ENCODE measurements at places on chromosomes 2 and 18.

DNA sequence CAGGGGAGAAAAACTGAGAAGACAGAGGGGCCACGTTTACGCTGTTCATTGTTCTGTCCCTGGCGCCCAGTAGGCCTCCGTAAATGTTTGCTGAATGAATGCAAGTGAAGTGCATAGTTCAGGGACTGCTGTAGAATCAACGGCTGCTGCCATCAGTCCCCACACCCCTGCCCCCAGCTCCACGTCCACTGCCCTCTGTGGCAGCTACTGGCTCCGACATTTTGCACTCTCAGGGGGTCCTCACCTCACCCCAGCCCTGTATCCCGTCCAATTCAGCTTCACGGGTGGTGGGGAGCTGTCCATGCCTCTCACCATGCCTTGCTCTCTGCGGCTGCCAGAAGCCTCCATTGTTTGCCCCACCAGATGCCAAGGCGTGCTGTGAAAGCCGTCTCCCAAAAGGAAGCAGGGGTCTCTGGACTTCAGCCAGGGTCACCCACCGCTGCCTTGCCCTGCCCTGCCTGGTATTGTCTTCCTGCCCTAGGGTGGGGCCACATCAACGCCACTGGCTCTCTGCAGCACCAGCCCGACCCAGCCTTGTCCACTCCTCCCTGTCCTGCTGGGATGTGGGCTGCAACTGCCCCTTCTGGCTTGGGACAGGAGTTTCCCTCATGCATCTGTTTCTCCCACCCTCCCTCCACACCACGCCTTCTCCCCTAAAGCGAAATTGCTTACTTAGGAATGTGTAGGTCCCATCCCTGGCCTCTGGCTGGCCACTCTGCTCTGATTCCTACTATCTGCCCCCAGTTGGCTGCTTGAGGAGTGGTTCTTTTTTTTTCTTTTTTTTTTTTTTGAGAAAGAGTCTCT lies 86.0 kb downstream of the RHOB start:
- no peak for DNase-seq

GRCh38 chr2:43924463-43924862 lies 71.3 kb downstream of the LRPPRC start:
- no peak for DNase-seq

DNA sequence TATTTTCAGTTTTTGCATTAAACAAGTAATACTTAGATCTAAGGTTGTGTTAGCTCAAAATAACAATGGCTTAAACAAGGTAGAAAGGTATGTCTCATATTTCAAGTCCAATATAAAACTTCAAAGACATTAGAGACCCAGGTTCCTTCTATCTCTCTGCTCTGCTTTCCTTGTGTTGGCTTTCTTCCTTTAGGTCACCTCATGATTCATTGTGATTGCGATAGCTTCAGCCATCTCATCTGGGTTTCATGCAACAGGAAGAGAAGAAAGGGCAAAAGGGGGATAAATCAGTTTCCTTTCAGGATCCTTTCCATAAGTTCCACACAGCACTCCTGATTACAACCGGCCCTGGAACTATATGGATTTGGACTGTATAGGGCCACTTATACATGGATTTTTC lies 16.0 kb upstream of the TBR1 start:
- no peak for DNase-seq

DNA sequence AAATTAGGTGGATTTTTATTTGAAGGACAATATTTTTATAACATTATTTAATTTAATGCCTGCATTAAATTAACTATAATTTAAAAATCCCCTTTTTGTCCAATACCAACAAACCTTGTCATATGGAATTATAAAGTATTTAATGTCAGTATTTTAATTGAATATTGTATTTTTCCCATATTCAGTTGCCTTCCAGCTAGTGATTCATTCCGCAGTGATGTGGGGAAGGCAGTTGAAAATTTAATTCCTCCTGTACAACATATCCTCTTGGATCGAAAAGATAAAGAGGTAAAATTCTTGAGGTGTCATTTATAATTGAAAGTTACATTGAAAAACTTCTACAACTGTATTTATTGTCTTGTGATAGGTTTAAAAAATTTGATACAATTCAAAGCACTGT lies 40.4 kb downstream of the WDR7 start:
- no peak for DNase-seq

DNA sequence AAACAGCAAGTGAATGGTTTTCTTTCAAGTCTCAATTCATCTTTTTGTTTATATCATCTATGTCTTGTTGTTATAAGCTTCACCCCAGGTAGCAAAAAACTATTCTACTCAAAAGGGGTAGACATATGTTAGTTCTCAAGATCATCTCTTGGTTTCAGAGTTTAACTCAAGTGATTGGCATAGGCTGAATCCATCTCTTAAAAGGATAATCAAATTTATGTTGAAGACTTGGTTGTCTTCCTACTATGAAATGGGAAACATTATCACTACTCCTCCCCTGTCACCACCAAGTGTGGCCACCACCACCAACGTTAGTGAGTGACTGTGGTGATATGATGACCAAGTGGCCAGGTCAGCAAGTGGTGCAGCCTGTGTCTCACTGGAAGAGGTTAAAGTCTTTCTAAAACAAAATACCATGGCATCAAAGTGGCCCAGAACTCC lies 1.5 kb downstream of the IL1B start:
- no peak for DNase-seq

DNA sequence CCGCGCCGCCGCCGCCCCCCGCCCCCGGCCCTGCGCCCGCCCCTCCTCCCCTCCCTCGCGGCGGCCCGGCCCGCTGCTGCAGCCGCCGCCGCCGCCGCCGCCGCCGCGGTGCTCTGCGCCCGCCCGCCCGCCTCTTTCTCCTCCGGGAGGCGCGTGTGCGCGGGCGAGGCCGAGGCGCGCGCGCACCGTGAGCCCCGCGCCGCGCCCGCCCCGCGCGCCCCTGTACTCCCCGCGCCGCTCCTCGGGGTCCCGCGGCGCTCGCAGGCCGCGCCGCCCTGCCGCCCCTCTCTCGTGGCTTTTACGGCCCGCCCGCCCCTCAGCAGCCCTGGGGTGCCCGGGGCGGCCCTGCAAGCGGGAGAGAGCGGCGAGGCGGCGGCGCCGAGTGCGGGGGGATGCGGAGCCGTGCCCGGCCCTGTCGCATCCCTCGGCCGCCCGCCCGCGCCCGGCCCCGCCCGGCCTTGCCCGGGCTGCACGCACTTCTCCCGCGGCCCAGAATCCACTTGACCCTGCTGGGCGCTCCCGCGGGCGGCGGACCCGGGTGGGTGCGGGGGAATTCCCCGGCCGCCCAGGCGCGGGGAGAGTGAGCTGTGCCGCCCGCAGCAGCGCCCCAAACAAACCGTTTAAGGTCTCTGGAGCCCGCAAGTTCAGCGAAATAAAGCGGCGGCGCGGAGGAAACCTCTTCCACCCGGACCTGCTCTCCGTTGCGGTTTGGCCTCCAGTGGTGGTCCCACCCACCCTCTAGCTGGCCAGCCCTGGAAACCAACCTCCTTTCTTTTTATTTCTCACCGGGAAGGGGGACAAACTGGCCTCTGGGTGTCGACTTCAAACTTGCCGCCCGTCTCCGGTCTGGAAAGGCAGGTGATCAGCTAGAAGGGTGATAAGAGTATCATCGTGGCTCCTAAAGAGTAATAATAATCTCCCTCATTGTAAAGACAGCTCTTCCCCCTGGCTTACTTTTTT lies 37.4 kb downstream of the AFF3 start:
- peak; percentile 47 for DNase-seq

DNA sequence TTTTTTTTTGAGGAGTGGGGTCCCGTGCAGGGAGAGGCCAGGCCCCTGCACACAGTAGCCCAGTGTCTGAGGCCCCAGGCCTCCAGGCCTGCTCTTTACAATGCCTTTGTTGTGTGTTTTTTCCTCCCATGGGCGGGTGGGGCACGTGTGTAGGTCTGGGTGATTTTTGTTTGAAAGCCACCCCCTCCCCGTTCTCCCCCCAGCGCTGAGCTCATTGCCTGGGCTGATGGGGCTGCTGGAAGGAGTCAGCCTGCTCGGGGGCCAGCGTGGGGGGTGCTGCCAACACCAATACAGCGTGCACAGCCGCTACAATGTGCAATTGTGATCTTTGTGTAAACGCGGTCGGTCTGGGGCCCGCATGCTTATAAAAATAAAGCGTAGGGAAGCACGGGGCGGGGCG lies 142.7 kb downstream of the DYSF start:
- no peak for DNase-seq

GRCh38 chr2:129661935-129662334 lies 317.5 kb upstream of the RAB6C start:
- DNase-seq: peak; percentile 1

GRCh38 chr2:155382776-155383175 lies 684.3 kb downstream of the KCNJ3 start:
- DNase-seq: no peak

- peak; percentile 71 for DNase-seq
These were observed 2.4 kb downstream of the SMAD7 start for GRCh38 chr18:48948112-48949049.

- DNase-seq: peak; percentile 15
These were observed 607 bp downstream of the LAMA3 start for GRCh38 chr18:23689616-23690504.

DNA sequence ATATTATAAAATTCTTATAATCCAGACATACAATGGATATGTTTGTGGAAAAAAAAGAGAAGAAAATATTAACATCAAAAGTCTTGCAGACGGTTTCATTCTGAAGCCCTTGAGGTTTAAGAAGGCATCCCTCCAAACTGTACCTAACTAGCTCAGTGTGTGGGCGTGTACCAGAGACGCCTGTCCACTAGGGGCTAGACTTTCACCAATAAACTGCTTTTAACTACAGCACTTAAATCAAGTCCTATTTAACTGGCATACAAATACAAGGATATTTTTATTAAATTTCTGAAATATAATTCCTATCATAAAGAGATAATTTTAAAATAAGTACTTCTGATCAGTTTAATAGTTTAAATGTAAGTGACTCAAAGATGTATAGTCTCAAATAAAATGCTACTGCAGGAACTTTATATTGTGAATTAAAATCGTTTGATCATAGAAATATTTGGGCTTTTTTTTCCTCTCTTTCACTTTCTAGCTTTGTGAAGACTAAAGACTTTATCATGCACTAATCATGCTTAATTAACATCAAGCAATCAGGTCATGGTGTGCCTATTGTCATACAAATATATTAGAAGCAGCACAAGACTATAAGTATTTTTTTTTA lies 437.7 kb downstream of the SATB2 start:
- peak; percentile 28 for DNase-seq

- DNase-seq: no peak
These were observed 11.0 kb downstream of the MAP3K20 start for GRCh38 chr2:173086518-173087213.

DNA sequence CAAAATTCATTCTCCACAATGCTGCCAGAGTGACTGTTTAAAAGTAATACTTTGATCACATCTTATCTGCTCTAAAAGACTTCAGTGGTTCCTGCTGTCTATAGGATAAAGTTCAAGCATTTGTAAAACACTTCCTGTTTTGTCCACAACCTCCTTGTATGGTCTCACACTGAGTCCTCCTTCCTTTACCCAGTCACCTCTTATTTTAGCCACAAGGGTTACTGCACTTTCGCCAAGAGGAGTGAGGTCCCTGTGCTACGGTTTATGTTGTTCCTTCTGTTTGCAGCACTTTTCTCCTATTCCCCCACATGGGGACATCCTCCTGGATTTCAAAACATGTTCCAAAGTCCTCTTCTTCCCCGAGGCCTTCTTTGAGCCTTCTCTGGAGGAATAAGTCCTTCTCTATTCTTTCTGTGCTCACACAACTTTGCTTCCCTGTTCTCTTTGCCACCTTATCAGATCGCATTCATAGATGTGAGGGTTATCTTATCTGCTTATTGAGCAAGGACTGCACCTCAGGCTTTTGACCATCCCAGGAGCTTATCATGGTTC lies 112.2 kb upstream of the NABP1 start:
- DNase-seq: peak; percentile 86

- DNase-seq: peak; percentile 40
These were observed 38.4 kb upstream of the ZSWIM2 start for GRCh38 chr2:186887107-186888090.

- no peak for DNase-seq
These were observed 177.5 kb downstream of the INO80D start for GRCh38 chr2:205908212-205909183.

DNA sequence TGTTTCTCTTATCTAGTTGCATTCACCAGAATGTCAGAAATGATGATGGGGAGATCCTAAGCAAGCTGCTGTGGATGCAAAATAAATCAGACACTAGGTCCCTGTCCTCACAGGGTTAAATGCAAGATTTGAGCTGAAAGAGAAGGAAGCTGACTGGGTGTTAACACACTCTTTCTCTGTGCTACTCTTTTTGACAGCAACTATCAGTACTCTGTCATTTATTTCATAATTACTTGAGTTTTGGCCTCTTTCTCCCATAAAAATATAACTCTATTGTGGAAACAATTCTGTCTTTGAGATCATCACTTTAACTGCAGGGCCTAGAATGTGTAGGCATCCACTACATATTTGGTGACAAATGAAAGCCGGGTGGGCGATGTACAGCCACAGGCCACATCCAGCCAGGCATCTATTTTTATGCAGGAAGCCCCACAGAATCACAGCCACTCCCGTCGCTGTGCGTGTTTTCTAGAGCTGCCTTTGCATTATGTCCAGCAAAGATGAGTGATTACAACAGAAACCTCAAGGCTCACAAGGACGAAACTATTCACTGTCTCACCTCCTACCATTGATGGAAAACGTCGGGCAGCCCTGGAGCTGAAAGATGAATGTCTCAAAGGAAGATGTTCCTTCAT lies 849.0 kb downstream of the RNF144A start:
- no peak for DNase-seq

DNA sequence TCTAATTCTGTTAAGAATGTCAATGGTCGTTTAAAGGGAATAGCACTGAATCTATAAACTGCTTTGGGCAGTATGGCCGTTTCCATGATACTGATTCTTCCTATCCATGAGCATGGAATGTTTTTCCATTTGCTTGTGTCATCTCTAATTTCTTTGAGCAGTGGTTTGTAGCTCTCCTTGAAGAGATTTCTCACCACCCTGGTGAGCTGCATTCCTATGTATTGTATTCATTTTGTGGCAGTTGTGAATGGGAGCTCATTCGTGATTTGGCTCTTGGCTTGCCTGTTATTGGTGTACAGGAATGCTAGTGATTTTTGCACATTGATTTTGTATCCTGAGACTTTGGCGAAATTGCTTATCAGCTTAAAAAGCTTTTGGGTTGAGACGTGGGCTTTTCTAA lies 38.3 kb upstream of the WDR75 start:
- DNase-seq: no peak

GRCh38 chr2:149019768-149020167 lies 18.7 kb upstream of the LYPD6B start:
- peak; percentile 15 for DNase-seq

- peak; percentile 49 for DNase-seq
These were observed 48.2 kb downstream of the CRIM1 start for GRCh38 chr2:36403675-36404230.
